ENCODE measurements at places on chromosomes 2 and 18.

DNA sequence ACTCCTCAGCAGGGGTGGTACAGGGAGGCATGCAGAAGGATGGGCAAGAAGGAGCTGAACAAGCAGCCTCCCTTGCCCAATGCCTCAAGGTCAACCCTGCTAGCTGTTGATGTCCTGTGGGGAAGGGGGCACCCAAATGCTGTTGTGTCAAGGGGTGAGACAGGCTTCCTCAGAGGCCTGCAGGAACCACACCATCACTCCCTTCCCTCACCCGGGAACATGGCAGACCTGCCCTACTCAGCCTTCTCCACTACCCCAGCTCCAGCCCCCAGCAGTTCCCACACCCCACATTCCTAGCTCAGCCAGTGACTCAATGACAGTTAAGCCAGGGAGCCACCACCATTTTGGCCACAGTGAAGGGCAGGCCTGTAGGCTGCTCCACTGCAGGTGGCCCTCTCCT, 53.9 kb upstream of the RMP24 start:
- DNase-seq, result no peak

GRCh38 chr2:39464864-39465263, 27.8 kb upstream of the MAP4K3 start:
- DNase-seq, result no peak

DNA sequence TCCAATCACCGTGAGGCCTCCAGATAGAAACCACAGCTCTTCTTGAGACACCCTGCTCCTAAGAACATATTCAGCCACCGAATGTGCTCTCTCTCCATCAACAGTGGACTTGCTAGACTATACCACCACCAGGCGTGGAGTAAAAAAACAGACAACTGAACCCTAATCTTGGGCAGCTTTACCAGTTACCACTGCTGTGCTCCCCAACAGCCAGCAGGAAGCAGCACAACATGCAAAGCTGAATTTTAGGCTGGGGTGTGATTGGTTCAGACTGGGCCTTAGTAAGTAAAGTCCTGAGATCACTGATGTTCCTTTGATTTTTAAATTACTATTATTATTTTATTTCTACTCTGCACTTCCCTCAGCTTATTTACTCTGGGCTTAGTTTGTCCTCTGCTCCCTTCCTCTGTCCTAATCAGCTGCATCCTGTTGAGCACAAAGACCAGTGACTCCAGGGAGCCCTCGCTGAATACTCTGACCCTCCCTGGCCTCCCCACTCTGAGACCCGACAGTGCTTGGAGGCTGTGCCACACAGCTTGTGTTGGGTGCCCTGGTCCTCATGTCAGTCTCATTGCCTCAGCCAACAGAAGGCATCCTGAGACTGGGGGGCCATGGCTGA, 21.9 kb downstream of the MRPL35 start:
- peak; percentile 69 for DNase-seq

DNA sequence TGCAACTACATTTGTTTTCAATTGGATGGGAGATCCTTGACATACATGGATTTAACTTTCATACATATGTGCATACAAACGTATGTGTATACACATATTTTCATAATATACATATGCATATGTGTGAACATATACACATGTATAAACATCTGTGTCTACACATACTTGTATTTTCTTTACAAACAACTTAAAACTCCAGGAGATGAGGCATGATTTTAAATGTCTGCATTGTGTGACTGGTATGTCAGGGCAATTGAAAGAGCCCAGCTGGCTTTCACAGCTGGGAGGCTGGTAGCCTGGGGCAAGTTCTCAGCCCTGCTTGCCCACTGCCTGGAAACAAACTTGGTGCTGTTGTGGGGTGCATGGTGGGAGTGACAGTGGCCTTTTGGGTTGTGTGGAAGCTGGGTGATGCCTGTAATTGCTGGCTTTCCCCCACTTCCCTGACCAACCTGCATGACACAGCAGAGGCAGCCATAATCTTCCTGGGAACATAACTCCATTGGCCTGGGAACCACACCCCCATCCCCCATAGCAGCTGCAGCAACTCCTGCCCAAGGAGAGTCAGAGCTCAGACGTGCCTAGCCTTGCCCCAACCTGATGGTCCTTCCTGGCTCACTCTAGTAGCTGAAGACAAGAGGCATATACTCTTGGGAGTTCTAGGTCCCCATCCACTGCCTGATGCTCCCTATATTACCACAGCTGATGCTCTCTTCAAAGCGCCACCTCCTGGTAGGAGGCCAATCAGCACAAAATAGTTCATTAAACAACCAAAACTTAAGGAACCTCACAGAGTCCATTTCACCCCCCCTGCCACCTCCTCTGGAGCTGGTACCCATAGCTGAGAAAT, 158.3 kb downstream of the CERS6 start:
- no peak for DNase-seq

GRCh38 chr2:134500211-134500935, 218.4 kb downstream of the TMEM163 start:
- DNase-seq, result no peak

DNA sequence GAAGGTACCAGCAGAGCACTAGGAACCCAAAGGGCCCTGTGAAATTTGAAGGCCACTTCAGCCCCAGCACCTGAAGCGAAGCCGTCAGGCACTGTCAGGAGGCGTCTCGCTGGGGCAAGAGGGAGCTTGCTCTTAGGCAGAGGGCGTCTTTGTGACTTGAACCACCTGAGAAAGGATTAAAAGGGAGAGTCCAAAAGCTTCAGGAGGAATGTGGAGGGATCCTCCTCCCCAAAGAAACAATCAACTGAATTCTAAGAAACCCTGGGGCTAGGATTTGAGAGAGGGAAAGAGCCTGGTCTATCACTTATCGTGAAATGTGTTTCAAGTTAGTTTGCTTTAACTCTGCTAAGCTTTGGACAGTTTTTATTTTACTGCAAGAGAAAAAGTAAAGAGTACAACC, 324.9 kb upstream of the SOX11 start:
- no peak for DNase-seq

- DNase-seq, result no peak
Observed at GRCh38 chr2:235715601-235716000, 221.8 kb downstream of the AGAP1 start.

- DNase-seq, result no peak
Observed at GRCh38 chr18:54020966-54021365, 203.5 kb downstream of the MBD2 start.

DNA sequence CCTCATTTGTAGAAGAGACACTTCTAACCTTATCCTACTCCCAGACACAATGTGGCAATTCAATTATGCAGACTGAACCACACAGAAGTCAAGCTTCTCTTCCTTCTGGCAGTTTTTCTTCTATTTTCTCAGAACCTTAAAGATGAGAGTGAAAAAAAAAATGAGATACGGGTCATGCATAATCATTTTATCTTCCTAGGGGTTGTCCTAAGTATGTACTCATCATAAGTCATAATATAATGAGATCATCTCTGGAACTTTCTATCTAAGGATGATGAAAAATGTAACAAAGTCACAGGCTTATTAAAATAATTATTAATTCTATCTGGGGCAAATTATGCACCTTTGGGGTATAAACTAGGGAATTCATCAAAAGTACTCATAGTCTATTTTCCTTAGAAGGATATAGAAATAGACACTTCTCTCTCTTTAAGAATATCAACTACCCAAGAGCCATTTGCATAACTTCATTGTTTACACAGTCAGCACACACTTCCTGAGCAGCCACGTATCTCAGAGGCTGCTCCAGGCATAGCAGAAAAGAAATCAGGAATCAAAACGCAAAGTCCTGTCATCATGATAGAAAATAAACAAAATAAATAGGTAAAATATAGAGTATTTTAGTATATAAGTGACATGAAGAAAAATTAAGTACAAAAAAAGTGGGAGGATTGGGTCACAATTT, 345.9 kb upstream of the SPHKAP start:
- DNase-seq, result no peak

DNA sequence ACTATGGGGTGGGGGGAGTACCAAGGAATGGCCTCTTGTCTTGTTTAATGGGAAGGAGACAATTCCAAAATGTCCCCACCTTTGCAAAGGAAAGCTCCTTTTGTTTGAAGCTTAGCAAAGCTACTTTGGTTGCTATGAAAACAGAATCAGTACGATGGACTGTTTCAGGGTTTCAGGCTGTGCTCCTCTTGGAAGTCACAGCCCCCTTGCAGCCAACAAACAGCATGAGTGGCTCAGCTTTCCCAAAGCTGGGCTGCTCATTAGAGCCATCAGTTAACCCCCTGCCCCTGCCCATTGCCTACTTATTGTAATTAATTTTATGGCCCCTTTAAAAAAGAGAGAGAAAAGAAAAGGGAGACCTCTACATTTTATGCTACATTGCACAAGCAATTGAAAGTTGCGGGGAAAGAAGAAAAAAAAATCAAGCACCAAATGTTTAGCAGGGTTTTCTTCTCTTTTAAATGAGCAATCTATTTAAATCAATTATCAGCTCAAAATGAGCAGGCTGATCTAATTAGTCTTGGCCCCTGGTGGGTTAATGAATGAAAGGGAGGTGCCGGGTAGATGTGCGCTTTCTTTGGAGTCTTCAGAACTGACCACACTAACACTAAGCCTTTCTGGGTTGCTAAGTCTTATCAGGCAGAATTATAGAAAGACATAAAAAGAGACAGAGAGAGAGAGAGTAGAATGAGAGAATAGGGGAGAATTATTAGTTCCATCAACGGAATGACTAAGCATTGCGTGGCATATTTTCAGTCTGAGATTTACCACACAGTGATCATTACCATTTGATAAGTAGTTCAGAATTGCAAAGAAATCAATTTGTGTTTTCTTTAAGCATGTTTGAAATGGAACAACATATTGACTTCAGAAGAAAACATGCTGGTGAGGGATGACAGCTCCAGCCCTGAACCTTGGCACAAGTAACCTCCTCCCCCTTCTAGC, 284.9 kb downstream of the INSIG2 start:
- DNase-seq, result no peak

DNA sequence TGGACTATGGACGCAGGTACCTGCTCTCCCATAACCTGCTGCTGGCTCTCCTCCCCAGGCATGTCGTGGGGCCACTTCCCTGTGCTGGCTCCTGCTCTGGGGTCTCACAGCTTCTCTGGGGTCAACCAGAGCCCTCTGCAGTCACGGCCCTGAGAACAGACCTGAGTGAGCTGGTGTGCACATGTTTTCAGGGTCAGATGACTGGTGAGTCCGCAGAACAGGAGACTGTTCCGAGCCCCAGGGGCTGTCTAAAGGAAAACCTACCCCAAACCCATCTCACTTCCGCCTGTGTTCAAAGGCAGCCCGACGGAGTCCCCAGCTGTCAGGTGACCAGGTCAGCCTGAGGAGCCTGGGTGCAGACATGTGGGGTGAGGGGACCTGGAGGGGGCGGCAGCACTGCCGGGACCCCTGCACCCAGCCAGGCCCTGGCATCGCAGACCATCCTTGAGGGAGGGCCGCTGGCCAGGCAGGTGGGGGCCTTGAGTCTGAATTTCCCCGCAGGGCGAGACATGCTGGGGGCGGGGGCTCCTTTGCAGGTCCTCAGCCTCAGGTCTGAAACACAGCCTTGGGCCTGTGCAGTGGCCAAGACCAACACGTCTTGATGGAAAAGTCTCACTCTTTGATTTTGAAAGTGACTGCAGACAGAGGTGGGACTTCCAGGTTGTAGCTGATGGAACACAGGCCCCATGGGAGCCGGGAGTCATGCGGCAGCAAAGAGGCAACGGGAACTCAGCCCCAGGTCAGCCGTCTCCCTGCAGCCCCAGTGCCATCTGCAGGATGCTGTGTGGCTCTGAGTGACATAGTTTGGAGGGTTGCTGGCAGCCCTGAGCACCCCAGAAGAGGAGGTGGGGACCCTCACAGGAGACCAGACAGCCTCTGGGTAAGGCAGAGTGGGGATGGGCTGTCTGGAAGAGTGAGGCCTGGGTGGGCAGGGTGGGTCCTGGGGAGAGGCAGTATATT, 65.3 kb downstream of the TWIST2 start:
- DNase-seq, result no peak

DNA sequence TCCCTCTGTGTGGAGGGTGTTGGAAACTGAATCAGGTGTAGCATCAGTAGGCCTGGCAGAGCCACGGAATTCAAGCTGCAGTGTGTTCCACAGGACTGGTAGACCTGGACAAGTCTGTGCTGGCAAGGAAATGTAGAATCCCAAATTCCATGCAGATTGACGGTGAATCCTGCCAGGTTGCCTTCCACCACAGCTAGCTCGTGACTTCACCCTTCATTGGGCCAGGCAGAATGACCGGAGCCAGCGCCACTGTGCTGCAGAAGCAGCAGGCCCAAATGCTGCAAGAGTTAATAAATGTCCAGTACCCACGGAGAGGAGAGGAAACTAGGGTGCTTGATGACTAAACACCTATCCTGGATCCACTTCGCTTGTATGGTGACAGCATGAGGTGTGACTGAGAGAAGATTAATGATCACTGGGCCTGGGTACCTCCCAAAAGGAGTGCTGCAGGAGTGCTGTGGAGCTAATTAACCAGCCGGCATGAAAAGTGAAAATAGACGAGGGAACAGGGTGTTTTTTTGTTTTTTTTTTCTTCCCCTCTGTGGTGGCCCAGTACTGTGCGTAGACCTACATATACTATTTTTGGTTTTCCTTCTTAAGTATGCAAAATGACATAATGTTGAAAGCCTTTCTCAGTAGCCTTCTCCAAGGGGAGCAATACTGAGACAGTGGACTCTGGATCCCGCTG, 122.2 kb downstream of the TANC1 start:
- peak; percentile 48 for DNase-seq

DNA sequence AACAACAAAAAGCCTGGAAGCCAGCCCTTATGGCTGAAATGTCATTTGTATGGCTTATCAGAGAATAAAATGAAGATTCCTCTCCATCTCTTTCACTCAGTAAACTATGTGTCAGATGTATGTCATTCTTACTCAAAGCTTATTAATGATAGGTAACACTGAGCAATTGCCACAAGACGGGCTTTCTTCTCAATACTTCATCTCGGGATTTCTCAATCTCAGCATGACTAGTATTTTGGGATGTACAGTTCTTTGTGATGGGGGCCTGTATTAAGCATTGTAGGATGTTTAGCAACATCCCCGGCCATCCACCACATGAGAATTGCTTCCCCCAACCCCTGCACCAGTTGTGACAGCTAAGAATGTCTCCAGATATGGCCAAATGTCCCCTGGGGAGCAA, 80.2 kb downstream of the MREG start:
- DNase-seq, result no peak

GRCh38 chr2:241110607-241111439, 8.7 kb upstream of the MTERF4 start:
- peak; percentile 76 for DNase-seq

- DNase-seq, result peak; percentile 12
Observed at GRCh38 chr2:151826737-151827157, 1.5 kb downstream of the ARL5A start.

- DNase-seq, result peak; percentile 64
Observed at GRCh38 chr2:208040199-208041171, 15.2 kb upstream of the PLEKHM3 start.

DNA sequence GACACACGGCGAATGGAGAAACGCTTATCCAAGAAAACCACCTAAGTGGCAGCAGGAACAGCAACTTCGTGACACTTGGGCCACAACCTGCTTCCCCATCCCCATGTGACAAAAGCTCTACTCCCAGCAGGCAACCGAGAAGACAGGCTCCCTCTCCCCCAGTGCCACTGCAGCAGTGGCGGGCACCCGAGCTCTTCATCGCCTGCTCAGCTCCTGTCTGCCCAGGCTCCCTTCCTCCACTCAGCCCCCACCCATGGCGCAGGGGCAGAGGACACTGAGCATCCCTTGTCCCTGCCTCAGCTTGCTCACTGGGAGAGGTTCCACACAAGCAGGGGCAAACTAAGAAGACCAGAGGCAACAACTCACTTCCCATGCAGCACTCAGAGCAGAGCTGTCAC, 22.9 kb downstream of the SLC66A2 start:
- DNase-seq, result no peak

- DNase-seq, result no peak
Observed at GRCh38 chr2:12046641-12047040, 300.2 kb downstream of the LPIN1 start.
